ENCODE measurements at places on chromosomes 1 and 21. TPM values are rescaled to one million over a fixed set of nuclear protein-coding genes. Genes with fewer than 3 reads are reported as not detected.

Gene GSTM5
- total RNA-seq = 11.7 TPM

Gene FCRL6
- 2.3 TPM for total RNA-seq

Gene CYYR1
- 28.1 TPM for total RNA-seq

GRCh38 chr1:231686384-231686783, 59.8 kb downstream of the DISC1 start:
- H3K4me3 ChIP-seq = no peak overlapping the region
- peaks cover 8% of the 10 kb centered on the region for H3K4me1 ChIP-seq
- no peak for DNase-seq
- no peaks in the 10 kb centered on the region for H3K36me3 ChIP-seq
- H3K27me3 ChIP-seq = no peaks in the 10 kb centered on the region
- no peak overlapping the region for H3K27ac ChIP-seq

DNA sequence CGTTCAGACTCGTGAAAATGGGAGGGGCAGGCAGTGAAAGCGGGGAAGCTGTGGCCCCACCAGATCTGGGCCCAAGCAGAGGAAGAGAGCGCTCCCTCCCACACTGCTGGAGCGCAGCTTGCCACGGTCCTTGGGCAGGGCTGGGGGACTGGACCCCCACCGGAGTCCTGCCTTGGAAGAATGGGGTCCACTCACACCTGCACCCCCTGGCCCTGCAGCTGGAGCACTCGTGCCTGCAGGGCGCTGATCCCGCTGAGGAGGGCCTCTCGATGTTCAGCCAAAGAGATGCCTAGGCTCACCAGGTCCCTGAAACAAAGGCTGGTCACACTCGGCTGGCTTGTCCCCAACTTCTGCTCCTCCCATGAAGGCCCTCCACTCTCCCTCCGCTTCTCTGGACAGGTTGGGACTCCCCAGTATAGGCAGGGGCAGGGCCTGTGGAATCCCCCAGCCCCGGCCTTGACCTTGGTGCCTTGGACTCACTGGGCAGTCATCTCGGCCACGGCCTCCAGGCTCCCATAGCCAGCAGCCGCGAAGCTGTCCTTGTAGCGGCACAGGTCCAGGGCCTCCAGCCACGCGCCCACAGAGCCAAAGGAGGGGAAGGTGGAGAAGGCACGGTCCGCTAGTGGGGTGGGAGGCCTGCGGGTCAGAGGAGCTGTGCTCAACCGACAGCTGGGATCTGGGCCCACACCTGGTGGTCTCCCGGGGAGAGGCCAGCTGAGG, 26.0 kb downstream of the CDCA8 start:
- H3K27ac ChIP-seq = no peak overlapping the region
- peaks cover 6% of the 10 kb centered on the region for H3K27me3 ChIP-seq
- H3K4me3 ChIP-seq = no peak overlapping the region
- no peak for DNase-seq
- no peaks in the 10 kb centered on the region for H3K4me1 ChIP-seq

DNA sequence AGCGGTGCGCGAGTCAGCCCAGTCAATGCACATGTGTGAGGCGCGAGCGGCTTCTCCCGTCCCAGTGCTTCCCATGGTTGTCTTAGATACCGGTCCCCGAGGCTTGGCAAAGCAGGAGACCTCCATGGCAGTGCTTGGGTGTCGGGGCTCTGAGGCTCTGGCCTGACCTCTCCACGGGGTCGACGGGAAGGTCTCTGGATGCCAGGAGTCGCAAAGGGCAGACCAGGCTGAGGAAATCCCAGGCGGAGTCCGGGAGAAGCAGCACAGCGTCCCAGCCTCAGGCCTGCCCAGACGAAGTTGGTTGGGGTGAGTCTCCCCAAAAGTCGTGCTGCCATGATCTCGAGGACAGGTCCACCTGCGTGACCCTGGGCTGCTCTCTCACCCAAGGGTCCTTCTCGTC, 3881.6 kb downstream of the SRGAP2C start:
- H3K36me3 ChIP-seq = no peaks in the 10 kb centered on the region
- no peak overlapping the region for H3K27ac ChIP-seq
- DNase-seq = no peak
- no peaks in the 10 kb centered on the region for H3K27me3 ChIP-seq

DNA sequence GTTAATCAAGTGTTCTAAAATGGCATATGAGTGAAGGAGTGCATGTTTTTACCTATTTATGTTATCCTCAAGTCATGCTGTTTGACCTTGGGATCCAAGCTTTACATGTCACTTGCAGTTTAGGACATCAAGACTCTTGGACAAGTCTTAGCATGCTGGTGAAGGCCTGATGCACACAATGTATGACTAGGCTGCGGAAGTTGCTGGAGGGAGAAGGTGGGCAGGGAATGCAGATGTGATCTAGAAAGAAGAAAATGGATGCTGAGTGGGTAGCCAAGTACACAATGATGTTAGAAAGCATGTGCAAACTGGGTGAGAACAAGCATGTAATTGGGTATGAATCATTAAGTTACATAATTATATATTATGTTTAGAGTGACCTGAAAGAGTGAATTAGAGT, 301.8 kb downstream of the BRINP2 start:
- no peaks in the 10 kb centered on the region for H3K27me3 ChIP-seq
- DNase-seq = no peak
- H3K27ac ChIP-seq = no peak overlapping the region
- no peak overlapping the region for H3K4me3 ChIP-seq
- H3K4me1 ChIP-seq = no peaks in the 10 kb centered on the region
- no peaks in the 10 kb centered on the region for H3K36me3 ChIP-seq

GRCh38 chr1:82171955-82172354, 371.2 kb downstream of the ADGRL2 start:
- no peaks in the 10 kb centered on the region for H3K27me3 ChIP-seq
- no peak overlapping the region for H3K4me3 ChIP-seq
- no peak overlapping the region for H3K27ac ChIP-seq
- DNase-seq = no peak
- H3K36me3 ChIP-seq = no peaks in the 10 kb centered on the region

- no peak overlapping the region for H3K4me3 ChIP-seq
- no peak overlapping the region for H3K27ac ChIP-seq
- H3K4me1 ChIP-seq = no peaks in the 10 kb centered on the region
Measured at GRCh38 chr1:38068220-38068979, 21.8 kb upstream of the POU3F1 start.

DNA sequence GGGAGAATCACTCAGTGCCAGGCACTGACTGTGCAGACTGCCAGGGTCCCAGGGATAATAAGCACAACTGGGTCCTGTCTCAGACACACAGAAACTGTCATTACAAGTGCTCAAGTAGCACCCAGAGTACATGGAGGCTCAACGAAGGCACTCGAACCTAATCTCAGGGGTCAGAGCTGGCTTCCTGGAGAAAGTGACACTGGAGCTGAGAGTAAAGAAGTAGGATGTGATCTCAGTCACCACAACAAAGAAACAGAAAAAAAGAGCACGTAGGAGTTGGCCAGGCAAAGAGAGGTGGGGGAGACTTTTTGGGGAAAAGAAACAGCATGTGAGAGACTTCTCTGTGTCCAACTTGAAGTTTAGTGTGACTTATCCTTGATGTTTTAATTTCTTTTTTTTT, 1.3 kb downstream of the CATSPER4 start:
- H3K4me1 ChIP-seq = no peaks in the 10 kb centered on the region
- H3K36me3 ChIP-seq = no peaks in the 10 kb centered on the region
- no peaks in the 10 kb centered on the region for H3K27me3 ChIP-seq
- H3K27ac ChIP-seq = no peak overlapping the region
- no peak for DNase-seq
- H3K4me3 ChIP-seq = no peak overlapping the region

DNA sequence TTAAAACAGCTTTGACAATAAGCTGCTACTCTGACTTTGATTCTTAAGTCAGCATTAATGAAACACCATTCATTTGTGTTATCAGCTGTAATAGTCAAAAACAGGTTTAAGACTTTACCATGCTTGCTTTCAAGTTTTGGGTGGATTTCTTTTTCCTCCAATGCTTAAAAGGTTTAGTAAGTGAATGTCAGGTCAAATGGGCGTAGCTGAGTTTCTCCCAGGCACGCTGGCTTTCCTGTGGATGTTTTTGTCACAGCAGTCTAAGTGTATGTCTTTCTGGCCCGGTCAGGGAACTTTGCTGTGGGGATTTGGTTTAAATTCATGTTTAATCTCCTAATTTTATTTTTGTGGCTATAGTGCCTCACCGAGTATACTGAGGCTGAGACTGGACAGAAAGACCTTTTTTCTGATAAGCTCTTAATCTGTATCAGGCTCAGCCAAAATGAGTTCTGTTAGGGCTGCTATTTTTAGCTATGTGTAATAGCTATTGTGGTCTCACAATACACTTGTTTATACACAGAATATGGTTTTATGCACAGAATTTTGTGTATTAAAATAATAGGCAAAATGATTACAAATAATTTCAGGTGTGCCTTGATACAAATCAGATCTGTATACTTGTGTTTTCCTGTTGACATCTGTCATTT, 292.8 kb downstream of the DISC1 start:
- H3K27ac ChIP-seq = no peak overlapping the region
- H3K36me3 ChIP-seq = no peaks in the 10 kb centered on the region
- no peak overlapping the region for H3K4me3 ChIP-seq
- DNase-seq = no peak
- peaks cover 7% of the 10 kb centered on the region for H3K4me1 ChIP-seq

DNA sequence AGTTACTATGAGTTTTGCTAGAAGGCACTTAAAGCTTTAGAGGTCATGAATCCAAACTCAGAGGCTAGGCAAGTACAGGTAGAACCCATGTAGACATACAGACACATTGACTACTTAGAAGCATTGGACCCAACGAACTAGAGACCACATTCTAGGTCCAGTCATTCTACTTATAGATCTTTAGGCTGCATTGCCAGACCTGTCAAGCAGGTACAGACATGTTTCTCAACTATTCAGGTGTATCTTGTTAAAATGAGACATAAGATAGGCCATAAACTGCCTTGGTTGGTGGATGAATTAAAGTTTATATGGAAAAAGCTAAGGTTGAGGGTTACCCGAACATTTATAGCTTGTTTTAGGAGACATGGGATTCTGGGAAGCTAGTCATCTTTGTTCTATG, 6.5 kb downstream of the ZP4 start:
- DNase-seq = no peak
- no peak overlapping the region for H3K27ac ChIP-seq
- no peaks in the 10 kb centered on the region for H3K27me3 ChIP-seq
- no peaks in the 10 kb centered on the region for H3K4me1 ChIP-seq
- H3K4me3 ChIP-seq = no peak overlapping the region

GRCh38 chr1:2313651-2314261, 77.6 kb downstream of the MORN1 start:
- DNase-seq = no peak
- no peaks in the 10 kb centered on the region for H3K27me3 ChIP-seq
- peaks cover 6% of the 10 kb centered on the region for H3K36me3 ChIP-seq
- peaks cover 61% of the 10 kb centered on the region for H3K4me1 ChIP-seq

DNA sequence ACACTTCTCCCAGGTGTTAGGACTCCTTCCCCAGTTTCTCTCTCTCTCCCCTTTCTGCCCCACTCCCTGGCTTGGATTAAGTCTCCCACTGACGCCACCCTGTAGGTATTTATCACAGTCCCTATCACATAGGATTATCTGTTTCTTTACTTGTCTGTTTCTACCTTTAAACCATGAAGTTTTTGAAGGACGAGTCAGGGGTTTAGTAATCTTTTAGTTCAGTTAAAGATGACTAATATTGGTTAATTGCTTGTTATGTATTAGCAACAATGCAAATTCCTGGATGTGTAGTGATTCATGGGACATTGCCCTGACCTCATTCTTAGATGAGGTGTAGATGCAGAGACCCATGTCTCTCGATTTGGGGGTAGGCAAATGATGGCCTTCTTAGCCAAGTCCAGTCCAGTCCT, 6.4 kb downstream of the LAMC1 start:
- no peaks in the 10 kb centered on the region for H3K36me3 ChIP-seq
- DNase-seq = no peak
- peaks cover 45% of the 10 kb centered on the region for H3K4me1 ChIP-seq
- H3K4me3 ChIP-seq = no peak overlapping the region
- H3K27ac ChIP-seq = no peak overlapping the region

GRCh38 chr1:204001166-204001901, 71.6 kb upstream of the SOX13 start:
- H3K4me3 ChIP-seq = no peak overlapping the region
- no peaks in the 10 kb centered on the region for H3K27me3 ChIP-seq
- no peaks in the 10 kb centered on the region for H3K36me3 ChIP-seq

DNA sequence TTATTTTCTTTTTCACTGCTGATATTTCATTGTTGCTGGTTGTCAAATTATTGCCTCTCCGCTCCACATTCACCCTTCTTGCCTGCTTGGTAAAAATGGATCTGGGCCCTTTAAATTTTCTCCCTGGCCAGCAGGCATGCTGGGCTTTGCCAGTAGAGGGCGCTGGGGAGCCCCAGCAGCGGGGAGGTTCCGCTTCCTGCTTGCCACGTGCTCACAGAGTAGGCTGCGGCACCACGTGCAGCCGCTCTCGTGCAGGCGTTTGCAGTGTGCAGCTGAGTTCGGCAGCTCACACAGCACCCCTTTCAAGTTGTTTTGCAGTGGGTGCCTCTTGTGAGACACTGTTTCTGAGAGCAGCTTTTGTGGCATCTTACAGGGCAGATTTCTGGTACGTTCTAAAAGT, at the start of gene ACTL8:
Gene ACTL8 (plus strand): TSS at position 214 of the 400 bp plus-strand sequence. CDS start 67,676 bp downstream, outside the sequence.
- H3K4me3 ChIP-seq = no peak within 1 kb of the TSS
- H3K27ac ChIP-seq = no peak within 1 kb of the TSS
- DNase-seq = peak; percentile 24
- H3K4me1 ChIP-seq = no peaks in the 10 kb centered on the region
- H3K27me3 ChIP-seq = no peaks in the 10 kb centered on the region
- H3K36me3 ChIP-seq = no peaks in the 10 kb centered on the region

All from lower lobe of right lung (tissue), 2 donors.